ENCODE measurements at places on chromosomes 1 and 21.

DNA sequence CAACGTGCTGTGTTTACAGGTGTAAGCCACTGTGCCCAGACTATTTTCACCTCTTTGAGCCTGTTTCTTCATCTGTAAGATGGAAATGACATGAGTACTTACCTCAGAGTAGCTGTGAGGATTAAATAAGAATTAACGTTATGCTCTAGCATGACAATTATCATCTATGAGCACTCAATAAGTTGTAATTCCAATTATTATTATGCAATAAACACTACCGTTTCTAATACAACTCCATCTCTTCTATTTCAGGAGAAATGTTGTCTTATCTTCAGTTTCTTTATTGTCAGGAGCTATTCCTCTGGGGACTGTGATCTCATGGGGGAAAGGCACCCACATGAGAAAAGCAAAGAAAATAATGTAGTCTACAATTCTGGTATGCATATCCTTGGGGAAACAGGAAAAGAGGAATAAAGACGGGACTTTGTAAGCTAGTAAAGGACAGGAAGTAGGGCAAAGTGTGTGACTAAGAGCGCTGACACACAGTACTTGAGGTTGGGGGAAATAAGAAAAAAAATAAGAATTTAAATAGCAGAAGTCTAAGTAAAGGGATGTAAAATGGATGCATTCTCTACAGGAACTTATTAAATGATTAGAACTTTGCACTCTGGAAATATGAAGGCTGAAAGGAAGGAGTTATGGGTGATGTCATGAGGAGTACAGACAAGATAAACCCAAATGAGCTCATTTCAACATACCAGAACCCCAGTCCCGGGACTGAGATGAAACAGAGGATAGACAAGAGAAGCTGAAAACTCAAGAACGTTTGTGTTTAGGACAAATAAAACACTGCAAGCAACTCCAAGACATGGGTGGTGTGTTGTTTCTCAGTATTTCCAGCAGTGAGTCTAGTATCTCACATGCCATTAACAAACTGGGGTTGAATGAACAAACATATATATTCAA is 9.8 kb downstream of the PHC2 start:
- DNase-seq, result no peak

DNA sequence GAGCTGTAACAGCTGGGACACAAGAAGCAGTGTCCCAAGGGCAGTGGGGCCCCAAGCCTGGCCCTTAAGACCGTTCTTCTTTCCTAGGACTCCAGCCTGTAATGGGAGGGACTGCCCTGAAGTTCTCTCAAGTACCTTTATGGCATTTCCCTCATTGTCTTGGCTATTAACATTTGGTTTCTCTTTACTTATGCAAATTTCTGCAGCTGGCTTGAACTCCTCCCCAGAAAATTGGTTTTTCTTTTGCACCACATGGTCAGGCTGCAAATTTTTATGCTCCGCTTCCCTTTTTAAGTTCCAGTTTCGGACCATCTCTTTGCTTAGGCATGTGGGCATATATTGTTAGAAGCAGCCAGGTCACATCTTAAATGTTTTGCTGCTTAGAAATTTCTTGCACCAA is 3.1 kb upstream of the MROH9 start:
- DNase-seq, result no peak

DNA sequence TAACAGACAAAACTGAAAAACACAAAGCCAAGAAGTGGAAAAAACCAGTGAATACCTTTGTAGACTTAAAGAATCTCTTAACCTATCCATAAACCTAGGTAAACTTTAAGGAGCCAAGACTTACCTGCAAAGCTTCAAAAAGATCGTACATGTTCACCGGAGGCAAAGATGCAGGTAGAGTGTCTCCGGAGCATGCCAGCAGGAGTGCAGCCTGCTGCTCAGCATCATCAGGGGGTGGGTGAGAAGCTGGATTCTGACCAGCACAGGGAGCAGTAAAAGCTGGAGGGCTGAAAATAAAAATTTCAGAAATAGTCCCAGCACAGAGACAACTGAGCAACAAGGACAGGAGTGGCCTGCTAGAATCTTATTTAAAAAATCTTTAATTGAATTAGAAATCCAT is 18.1 kb downstream of the TADA1 start:
- no peak for DNase-seq

GRCh38 chr1:62283986-62284385 is 35.2 kb downstream of the KANK4 start:
- no peak for DNase-seq

- no peak for DNase-seq
These were observed 16.8 kb downstream of the ERRFI1 start for GRCh38 chr1:8009043-8010002.

GRCh38 chr1:16130827-16131226 is 25.0 kb downstream of the EPHA2 start:
- no peak for DNase-seq

- no peak for DNase-seq
These were observed 42.4 kb upstream of the COA6 start for GRCh38 chr1:234330843-234331215.

GRCh38 chr1:10673109-10673711 is 123.2 kb downstream of the CASZ1 start:
- DNase-seq, result no peak

DNA sequence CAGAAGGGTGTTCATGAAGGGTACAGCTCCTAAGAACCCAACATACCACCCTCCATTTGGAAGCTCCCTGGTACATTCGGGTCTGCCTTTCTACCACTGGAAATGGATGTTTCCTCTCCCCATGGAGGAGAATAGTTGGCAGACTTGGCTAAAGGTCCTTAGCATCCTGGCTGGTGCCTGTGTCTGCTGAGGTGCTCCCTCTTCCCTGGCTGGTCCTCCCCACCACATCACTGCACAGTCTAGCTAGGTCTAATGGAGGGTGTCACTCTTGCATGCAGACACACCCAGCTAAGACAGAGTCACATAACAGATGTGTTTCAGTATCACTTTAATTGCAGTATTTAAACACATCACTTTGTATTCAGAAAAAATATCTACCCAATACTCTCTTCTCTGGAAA is 24.7 kb downstream of the CD34 start:
- no peak for DNase-seq

DNA sequence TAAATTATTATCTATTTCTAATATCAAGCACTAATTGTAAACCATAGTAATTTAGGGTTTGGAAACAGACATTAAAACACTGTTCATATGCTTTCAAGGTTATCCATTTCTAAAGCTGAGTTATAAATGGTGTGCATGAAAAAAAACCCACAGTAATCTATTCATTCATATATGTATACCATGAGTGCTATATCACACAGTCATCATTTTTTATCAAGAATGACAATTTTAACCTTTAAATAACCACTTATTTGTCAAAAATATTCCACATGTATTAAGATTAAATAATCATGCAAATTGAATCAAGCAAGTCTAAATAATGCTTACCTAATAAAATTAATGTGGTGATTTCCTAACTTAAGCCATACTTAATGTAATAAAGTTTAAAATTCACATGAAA is 6.0 kb downstream of the ZSWIM5 start:
- DNase-seq, result no peak

DNA sequence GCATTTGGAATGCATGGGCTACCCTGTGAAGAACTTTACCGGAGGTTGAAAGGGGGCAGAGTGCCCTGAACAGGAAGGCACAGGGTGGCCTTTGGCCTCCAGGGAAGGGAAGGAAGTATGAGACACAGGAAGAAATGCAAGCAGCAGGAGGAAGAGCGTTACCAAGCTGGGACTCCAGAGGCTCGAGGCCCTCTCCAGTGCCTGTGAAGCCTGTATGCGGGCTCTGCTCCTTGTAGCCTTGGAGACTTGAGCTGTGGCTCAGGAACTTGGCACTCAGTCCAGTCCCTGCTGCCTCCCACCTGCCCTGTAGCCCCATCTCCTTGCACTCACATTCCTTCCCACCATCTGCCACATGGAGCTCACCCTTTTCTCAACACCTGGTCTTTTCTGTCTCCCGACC is 33.5 kb upstream of the RNF19B start:
- DNase-seq, result no peak
